ENCODE measurements at places on chromosomes 3 and 15.

DNA sequence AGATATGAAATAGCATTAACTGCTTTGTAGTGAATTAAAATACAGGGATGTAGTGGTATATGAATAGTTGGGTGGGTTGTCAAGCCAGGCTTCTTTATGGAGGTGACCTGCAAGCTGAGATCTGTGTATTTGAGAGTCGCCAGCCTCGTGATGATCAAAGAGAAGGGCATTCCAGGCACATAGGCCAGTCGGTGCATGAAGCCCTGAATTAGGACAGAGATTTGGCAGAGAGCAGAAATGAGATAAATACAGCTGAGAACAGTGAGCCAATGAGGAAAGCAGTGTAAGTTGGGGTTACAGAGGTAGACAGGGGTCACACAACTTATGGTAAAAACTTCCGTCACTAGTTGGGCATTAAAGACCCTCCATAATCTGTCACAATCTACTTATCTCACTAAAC is 641.9 kb downstream of the OTOL1 start:
- no peak for DNase-seq

- DNase-seq, result no peak
Observed at GRCh38 chr15:70742928-70743327, 20.4 kb downstream of the UACA start.

DNA sequence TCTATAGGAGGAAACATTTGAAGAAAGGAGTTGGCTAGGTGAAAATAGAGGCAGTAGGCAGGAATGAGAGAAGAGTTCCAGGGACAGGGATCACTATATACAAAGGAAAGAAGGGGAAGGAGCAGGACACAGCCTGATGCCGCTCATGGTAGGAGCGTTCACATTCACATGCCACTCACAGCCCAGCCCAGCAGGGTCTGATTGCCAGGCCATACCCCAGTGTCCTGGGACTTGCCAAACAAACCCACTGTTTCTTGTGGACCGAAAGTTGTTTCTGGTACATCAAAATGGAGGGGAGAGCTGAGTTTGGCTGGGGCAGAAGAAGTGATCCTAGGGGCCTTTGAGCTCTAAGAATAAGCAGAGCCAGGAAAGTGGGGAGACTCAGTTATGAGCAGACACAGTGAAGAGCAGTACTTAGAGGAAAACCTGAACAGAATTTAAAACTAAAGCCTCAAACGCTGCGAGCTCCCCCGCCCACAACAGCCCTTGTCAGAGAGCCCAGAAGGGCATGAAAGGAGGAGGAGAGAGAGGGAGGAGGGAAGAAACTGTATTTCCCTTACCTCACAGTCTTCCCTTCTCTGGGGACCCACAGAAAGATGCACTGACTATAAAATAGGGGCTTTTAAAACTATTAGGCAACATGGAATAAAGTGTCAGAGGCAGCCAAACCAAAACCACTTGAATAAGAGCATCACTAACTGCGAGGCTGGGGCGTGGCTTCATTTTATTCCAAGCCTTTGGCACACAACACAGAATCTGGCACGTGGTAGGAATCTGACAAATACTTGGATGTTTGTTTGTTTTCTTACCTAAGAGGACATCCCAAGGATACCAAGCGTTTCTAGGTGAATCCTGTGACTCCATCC is 129.0 kb downstream of the RPL22L1 start:
- DNase-seq, result no peak

GRCh38 chr3:153370680-153371079 is 208.7 kb downstream of the RAP2B start:
- no peak for DNase-seq

- no peak for DNase-seq
Observed at GRCh38 chr3:155643581-155644165, 101.2 kb downstream of the PLCH1 start.

- no peak for DNase-seq
Observed at GRCh38 chr15:49686599-49686998, 65.8 kb downstream of the DTWD1 start.

GRCh38 chr3:159760046-159760445 is 228.6 kb upstream of the IL12A start:
- no peak for DNase-seq

DNA sequence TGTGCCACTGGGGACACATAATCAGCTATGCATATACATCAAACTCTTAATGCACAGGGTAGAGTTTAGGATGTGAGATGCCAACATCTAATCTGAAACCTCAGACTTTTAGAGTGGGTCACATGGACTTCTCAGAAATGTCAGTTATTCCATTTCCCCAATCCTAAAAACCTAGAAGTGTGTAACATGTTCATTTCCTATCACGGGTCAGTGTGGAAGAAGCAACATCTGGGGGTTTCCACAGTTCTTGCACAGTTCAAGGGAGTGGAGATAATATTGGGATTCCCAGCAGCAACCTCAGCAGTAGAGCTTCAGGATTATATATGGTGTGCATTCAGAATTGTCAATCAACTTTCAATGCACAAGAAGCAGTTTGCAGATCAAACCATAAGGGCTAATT is 44.4 kb upstream of the SPRED1 start:
- DNase-seq, result no peak

DNA sequence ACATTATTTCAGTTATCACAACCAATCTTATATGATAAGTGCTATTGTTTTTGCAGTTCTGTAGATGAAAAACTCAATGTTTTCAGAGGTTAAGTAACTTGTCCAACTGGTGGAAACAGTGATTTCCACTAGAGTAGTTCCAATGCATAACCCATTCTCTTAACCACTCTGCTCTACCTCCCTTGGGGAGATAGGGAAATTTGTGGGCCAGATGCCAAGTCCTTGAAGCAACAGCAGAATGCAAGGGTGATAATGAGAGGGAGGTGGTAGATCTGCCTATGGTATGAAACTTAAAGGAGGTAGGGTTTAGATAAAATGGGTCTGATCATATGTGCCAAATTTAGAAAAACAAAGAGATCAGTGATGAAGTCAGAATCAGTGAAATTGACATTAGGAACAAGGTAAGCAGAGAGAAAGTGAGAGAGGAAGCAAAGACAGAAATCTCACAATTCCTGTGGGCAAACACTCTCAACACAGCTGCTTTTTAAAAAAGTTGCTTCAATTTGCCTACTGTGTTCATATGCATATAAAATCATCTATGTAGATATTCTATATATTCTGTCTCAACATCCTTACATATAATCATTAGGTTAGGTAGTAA is 50.5 kb upstream of the UBP1 start:
- DNase-seq, result no peak

- no peak for DNase-seq
Observed at GRCh38 chr3:171646357-171647133, 163.7 kb downstream of the PLD1 start.

Measured in stimulated activated CD8-positive, alpha-beta memory T cell treated with anti-CD3 and anti-CD28 coated beads, Interleukin-12 subunit alpha, Interleukin-12 subunit beta, amount 100 ng/mL, for 4 hours (primary cell).